8988T (cell line): ENCODE measurements at places on chromosomes 4 and X.

DNA sequence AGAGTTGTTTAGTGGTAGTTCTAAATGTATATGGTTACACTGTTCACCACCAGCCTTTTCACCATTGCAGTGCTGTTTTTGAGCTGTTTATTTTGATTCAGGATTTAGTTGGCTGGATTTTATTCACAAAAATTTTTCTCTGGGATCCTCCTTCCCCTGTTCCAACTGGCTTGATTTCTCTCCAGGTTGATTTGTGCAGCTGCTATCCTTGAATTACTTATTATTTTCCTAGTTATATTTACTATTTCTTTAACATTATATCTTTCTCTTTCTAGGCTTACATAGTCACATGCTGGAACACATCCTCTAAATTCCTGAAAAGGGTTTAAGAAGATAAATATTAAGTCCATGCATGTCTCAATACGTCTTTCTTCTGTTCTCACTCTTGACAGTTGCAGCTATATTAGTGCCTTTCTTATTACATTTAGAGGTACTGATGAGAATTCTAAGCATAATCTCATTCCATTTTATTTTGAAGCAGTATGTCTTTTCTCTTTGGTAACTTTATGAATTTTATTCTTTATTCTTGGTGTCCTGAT lies 82.2 kb downstream of the SUPT20HL2 start:
- DNase-seq, result no peak

DNA sequence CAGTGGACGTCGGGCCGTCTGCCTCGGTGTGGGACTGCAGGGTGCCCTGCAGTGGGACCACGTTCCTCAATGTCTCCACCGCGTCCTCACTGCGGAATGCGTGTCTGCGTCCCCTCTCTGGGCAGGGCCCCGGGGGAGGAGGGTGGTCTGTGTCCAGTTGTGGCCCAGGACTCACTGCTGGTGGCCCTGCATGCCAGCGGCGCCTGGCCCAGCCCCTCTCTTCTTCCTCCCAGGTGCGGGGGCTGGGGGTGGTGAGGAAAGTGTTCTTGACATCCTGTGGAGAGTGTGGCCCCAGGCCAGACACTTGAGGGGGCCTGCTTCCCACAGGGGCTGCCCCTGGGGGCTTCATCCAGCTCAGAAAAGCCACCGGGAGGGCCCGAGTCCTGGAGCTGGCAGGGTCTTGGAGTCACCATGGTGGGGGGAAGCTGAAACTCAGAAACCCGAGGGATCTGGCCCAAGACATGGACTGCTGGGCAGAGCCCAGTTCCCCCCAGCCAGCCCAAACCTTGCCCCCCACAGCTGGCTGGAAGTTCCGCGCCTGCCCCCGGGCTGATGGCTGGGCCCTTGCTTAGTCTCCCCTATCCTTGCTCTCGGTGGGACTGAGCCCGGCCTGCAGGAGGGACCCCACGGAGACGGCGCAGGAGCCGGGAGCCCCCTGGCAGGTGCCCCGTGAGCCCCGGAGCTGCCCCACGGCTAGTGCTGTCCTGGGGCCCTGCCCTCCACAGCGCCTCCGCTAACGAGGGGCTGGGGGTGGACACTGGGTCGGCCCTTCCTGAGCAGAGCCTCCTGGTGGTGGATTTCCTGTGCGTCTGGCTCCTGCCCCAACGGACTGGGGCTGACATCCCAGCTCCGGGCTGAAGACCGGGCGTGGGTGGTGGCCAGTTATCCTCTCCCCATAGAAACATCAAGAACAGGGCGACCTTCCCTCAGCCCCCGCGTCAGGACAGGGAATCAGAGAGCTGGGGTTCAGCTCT lies 2.9 kb downstream of the DOK7 start:
- no peak for DNase-seq

GRCh38 chr4:122602277-122603142 lies 18.4 kb downstream of the IL21 start:
- no peak for DNase-seq

- DNase-seq, result no peak
Measured at GRCh38 chrX:43493756-43494155, 162.3 kb upstream of the MAOA start.

DNA sequence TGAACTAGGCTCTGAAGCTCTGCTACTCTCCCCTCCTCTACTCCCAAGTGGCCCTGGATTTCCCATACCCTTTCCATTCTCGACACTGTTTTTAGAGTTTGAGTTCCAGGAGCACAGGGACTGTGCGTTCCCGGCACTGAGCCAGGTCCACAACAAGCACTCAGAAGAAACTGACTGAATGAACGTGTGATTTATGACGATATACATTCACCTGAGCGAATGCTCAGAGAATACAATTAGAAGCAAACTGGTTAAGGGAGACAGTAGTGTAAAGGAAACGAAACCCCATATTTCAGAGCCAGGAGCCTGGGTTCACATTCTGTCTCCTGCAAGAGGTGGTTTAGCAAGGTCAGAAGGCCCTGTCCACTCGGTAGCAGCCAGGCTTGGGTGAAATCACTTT lies 1.4 kb upstream of the KIAA0232 start:
- no peak for DNase-seq

GRCh38 chr4:146407257-146407656 lies 114.5 kb downstream of the SLC10A7 start:
- DNase-seq, result no peak

GRCh38 chr4:123232439-123232838 lies 164.2 kb upstream of the SPRY1 start:
- no peak for DNase-seq

DNA sequence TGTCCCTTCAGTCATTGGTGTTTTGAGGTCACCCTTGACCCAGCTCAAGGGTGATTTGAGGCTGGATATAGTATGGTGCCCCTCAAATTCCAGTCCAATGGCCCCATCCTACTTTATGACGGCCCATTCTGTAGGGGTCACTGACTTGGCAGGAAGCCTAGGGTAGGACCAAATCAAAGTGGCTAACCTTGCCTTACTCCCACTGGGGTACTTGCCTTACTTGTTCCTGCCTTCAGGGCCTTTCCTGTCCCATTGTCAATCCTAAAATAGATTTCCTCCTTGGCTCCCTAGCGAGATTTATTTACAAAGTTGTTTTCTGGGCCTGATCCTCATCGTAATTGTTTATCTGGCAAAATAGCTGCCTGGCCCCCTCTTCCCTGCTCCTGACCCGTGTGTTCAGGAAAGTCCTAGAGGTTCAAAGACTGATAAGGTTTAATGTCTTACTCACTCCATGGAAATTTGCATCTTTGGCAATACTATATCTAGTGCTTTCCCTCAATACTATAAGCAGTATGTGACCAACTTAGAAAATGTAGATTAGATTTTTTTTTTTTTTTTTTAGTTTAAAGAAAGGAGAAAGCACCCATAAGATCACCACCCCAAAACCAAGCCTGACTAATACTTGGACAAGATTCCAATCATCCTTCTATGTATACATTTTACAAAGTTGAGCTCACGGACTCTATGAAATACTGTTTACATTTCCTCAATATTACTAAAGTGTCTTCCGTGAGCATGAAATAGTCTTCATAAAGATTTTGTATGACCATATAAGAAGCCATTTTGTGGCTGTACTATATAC lies 44.8 kb downstream of the MSN start:
- no peak for DNase-seq

- no peak for DNase-seq
Measured at GRCh38 chrX:131067846-131068745, 9.9 kb downstream of the ARHGAP36 start.

DNA sequence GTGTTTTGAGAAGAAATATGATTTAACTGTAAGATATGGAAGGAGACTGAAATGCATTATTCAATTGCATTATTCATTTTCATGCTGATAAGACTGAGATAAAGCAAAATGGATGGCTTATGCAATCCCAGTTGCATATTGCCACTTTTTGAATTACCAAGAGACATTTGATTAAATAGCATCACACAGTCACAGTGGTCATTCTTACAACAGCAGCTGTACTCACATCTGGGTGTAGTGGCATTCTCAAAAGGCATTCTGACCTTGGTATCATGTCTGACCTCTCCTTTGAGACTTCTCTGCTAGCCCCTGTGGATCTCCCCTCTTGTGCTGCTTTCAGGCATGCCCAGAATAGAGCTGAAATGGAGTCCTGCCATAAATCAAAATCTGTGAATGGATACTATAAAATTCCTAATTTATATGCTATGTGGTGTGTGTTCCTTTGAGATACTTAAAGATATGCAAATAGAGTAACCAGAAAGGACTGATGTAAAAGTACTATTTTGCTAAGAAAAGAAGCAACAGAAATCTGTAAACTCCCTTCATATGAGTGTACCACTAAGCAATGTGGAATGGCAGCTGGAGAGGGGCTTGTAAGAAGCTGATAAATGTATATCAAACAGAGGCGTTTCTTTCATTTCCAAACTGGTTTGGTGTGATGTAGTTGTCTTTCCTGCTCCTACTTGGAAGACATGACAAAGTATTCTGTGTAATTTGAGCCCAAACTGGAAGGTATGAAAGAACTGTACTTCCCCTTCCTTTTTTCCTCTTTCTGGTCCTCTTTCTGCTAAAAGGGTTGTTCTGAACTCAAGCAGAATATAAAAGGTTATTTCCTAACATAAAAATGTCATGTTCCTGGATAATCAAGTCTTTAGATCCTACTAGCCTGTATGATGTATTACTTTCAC lies 25.4 kb upstream of the METAP1 start:
- no peak for DNase-seq

DNA sequence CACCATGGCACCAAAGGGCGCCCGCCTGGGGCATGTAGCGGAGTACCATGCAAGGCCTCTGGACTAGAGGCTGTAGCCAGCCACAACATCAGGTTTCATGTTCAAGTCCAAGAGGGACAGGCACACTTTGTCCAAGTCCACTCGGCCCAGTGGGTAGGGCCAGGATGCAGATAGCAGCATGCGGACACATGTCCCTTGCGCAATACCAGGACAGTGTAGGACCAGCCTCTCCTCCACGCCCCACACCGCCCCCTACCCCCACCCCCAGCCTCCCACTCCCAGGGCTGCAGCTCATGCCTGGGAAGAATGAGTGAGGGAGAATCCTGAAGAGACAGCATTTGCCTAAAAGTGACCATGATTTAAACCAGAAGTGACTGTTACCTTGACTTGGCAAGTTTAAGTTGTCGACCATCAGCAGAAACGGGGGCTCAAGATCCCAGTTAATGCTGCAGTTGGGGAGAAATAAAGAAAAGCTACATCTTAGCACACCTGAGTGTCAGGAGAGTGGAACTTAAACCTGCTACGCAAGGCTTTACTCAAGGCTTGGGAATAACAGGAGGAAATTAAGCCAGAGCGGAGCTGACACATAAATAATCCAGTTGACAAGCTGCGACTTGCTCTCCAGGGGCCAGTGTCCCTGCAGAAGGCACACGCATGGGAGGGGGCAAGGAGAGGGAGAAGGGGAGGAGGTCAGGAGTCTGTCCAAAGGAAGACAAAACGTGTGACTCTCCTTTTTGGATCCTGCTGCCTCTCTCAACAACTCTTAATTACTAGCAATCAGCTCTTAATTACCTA lies 221.7 kb downstream of the BCOR start:
- no peak for DNase-seq

DNA sequence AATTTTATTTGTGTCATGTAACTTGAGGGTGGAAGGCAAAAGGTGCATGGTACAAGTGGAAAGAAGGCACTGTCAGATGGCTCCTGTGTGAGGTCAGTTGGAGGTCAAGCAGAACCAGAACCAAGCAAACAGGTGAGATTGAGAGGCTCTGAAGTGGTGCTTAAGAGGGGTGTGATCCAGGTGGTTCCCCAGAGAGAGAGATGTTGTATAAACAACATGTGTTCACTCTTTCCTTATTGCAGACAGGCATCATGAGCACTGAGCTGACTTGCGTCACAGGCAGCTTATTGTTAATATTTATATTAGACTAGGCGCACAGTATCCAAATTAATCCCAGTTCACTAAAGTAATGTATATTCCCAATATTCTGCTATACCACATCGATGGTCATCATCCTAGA lies 56.8 kb downstream of the CXCL13 start:
- DNase-seq, result no peak

DNA sequence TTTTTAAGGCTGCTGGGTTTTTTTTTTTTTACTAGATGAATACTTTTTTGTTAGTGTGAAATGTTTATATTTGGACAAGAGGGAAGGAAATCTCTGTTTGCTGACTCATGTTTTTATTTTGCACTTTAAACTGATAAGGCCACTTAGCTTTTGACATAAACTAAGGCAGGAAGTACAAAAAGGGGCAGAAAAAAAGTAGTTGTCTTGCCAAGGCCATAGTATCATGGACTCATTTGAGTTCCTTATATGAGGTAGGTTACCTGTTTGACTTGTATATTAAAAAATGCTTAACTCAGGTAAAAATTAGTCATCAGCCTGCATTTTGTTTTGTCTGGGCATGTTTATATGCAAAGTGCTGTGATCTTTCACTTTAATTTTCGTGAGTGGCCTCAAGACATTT lies 26.0 kb downstream of the SMAD1 start:
- DNase-seq, result no peak

DNA sequence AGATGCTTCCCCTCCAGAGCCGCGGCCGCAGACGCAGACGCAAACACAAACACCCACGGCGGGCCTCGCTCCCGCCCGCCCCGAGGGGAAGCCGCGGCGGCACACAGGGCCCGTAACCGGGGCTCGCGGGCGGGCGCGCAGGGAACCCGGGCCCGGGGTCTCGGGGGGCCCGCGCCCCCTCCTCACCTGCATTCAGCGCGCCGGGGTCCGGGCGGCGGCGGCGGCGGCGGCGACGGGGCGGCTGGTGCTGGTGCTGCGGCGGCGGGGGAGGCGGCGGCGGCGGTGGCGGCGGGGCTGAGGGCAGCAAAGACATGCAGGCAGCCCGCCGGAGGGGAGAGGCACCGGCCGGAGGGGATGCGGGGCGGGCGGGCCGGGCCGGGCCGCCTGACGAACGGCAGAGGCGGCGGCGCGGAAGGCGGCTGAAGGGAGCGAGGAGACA lies 255 bp upstream of the CNOT6L start:
- no peak for DNase-seq

GRCh38 chrX:21295246-21295820 lies 78.9 kb upstream of the CNKSR2 start:
- no peak for DNase-seq

GRCh38 chr4:5894266-5894665 lies 1.4 kb upstream of the CRMP1 start:
- DNase-seq, result peak; percentile 29

DNA sequence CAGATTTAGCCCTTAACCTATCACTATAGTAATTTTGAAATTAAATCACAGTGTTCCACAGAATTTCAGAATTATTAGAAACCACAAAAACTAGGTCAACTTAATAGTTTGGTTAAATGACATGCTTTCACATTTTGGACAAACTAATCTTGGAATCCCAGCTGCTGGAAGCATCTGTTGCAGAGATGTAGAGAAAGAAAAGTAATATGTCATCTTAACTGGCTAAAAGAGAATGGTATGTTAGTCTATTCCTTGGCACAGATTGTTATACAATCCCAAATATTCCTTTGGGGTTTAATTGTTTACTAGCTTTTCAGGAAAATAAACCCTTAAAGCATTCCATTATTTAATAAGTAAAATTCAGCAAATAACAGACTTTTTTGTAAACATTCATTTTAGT lies 519.9 kb downstream of the IL15 start:
- no peak for DNase-seq
